ENCODE measurements at places on chromosomes 6 and 20.

DNA sequence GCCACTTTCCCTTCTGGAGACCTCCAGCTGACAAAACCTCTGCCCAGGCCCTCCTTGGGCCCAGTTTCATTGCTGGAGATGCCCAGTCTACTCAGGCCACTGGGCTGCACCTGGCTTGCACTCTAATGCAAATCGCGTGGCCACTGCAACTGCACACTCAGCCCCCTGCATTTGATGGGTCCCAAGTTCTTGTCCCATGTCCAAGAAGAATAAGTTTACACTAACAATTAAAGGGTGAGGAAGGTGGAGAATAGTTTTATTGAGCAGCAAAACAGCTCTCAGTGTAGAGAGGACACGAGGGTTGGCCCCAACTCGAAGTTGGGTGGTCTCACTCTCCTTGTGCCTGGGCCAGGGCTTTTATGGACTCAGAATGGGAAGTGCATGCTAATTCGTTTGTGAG lies 31.9 kb upstream of the THEMIS start:
- no peak for DNase-seq

DNA sequence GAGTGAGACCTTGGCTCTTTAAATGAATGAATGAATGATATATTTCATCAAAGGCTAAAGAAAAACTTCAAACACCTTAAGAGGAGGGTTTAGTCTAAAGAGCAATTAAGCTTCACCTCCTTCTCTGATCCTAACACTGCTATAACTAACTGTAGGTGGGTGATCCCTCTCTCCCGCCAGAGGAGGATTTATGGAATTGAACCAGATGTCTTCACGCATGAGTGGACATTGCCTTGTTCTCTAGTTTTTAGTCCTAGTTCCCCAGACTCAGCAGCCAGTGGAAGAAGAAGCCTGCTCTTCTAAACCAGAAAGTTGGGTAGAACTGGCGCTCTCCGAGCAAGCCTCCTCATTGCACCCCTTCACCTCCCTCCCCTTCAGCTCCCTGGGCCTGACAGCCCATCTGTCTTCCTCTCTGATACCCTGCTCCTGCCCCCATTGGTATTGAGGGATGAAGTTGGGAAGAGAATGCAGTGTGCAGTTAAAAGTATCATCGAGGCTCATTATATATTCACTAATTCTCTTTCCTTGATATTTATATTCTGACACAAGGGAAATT lies 142.7 kb downstream of the ARID1B start:
- no peak for DNase-seq

- peak; percentile 65 for DNase-seq
Observed at GRCh38 chr6:24996269-24996836, 60.6 kb upstream of the RIPOR2 start.

DNA sequence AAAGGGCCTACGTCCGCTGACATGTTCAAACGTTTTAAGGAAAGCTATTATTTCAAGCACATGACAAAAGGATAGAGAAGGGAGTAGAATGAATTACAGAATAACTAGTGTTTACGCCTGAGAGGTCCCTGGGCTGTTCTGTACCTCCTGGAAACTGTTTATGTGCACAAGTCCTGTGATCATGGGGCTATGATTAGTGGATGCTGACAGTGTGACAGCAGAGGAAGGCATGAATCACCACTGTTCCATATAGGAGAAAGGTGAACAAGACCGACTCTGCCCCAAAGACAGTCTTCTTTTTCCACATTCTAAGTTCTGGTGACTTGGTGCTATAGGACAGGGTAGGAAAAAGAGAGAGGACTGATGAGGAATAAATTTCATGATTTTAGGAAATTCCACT lies 249.2 kb upstream of the PRDM1 start:
- no peak for DNase-seq

Measured in bone marrow (tissue), 2 donors.